ENCODE measurements at places on chromosomes 12 and 14. TPM values are rescaled to one million over a fixed set of nuclear protein-coding genes. Genes with fewer than 3 reads are reported as not detected.

The FAM222A gene
- total RNA-seq: 1.7 TPM

The ENO2 gene
- total RNA-seq: 13.8 TPM

The CCDC184 gene
- total RNA-seq: 0.18 TPM

DNA sequence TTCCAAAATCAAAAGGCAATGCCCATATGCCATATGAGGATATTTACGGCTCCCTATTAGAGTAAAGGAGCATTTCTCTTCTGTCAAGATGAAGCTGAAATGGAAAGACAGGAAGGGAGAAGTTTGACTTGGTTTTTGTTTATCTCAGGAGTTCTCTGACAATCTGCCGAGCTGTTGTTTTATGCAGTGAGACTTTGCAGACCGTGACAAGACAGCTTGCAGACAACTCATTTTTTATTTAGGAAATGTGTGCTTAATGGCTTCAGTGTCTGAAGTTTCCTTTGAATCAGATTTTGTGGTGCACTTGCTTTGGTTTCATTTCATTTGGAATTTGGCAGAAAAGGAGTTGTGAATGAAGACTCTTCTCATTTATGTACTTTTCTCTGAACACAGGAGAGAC lies 145.4 kb downstream of the C12orf50 start:
- H3K36me3 ChIP-seq: no peaks in the 10 kb centered on the region
- DNase-seq: no peak
- H3K27me3 ChIP-seq: no peaks in the 10 kb centered on the region
- no peak overlapping the region for H3K4me3 ChIP-seq

- no peaks in the 10 kb centered on the region for H3K27me3 ChIP-seq
- H3K4me3 ChIP-seq: no peak overlapping the region
- H3K27ac ChIP-seq: no peak overlapping the region
Observed at GRCh38 chr14:104821229-104821945, 20.5 kb downstream of the ZBTB42 start.

GRCh38 chr12:12612358-12612757 lies 682 bp downstream of the CREBL2 start:
- H3K27me3 ChIP-seq: no peaks in the 10 kb centered on the region
- peak; percentile 65 for DNase-seq
- peaks cover 5% of the 10 kb centered on the region for H3K4me1 ChIP-seq
- peak overlapping the region; percentile 75 for H3K4me3 ChIP-seq

The TCTN1 gene
- 21.1 TPM for total RNA-seq

- H3K4me1 ChIP-seq: peaks cover 30% of the 10 kb centered on the region
- peak overlapping the region; percentile 35 for H3K27ac ChIP-seq
- H3K36me3 ChIP-seq: no peaks in the 10 kb centered on the region
- no peak for DNase-seq
- H3K27me3 ChIP-seq: no peaks in the 10 kb centered on the region
Observed at GRCh38 chr12:77064896-77065360, 441 bp downstream of the E2F7 start.

DNA sequence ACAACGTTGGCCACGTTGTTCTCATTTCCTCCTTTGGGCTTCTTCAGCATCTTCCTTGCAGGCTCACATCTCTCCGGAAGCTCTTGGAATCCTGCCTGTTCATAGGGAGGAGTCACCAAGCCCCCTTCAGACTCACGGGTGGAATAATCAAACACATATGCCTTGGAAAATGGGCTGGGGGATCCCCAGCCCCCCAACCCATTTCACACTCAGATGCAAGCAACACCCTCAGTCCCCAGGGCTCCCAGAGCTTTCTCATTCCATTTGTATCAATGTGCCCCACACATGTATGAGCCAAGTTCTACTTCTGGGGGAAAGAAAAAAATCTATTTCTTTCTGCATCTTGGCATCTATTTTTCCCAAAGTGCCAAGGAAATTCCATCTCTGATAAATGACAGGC lies 33.1 kb downstream of the WSCD2 start:
- H3K36me3 ChIP-seq: no peaks in the 10 kb centered on the region
- H3K4me3 ChIP-seq: no peak overlapping the region
- no peak overlapping the region for H3K27ac ChIP-seq
- DNase-seq: no peak
- H3K4me1 ChIP-seq: no peaks in the 10 kb centered on the region
- H3K27me3 ChIP-seq: no peaks in the 10 kb centered on the region
